GM10248 (cell line): ENCODE measurements at places on chromosomes 11 and 22.
A peak's percentile ranks its signal among the peaks of the same experiment; 100 is the strongest.

DNA sequence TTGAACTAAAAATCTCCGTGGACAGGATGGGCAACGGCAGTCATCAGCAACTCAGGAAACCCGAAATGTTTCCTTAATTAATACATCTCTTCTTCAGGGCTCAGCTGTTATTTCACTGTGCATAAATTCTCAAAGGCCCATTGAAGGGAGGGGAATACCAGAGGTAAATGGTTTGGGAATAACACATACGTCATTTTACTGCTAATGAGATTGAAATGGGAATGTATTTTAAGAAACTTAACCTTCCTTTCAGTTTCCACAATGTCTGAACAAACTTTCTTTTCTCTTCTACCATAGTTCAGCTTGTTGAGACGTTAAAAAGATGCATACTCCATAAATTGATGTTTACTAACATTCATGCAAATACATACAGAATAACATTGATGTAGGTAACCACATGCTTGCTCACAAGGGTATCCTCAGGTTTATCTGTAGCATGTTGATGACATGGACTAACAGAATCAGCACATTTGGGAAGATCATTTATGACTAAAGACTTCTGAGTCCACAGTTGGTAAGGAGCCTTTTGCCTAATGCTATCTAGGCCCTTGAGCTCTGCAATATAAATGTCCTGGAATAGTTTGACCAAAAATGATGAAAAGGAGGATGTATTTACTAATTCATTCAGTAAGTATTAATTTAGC lies 7.7 kb upstream of the PRRG4 start:
- no peak for DNase-seq

DNA sequence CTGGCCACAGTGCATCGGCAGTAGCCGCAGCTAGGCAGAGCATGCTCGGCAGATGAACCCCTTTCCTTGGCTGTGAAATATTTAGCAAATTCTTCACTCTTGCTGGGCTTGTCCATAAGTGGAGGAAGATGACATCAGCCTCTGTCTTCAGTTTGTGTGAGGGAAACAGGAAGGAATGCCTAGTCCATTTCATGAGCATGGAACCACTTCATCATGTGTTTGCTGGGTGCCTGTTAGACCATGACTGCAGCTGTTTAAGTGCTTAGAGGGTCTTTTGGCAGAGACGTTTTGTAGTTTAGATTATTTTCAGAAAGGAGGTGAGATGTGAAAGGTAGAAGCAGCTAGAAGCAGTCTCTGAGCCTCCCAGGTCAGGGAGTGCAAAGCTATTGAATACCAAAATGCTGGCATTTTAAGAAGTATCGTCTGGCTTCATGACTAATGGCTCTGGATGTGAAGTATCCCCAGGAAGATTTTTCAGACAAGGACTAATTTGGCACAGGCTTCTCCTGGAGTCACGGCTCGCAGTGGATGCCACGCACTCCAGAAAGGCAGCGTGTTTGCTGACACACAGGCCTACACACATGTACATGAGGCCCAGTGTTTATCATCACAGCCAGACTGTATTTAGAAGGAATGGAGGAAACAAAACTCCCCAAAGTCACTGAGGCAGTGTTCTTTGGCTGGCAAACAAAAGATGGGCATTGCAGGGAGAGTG lies 43.1 kb upstream of the GRAMD1B start:
- DNase-seq, result no peak

- DNase-seq, result no peak
These were observed 23.9 kb downstream of the LRFN4 start for GRCh38 chr11:66880496-66881450.

- no peak for DNase-seq
These were observed 193.0 kb downstream of the MAML2 start for GRCh38 chr11:96149743-96150555.

DNA sequence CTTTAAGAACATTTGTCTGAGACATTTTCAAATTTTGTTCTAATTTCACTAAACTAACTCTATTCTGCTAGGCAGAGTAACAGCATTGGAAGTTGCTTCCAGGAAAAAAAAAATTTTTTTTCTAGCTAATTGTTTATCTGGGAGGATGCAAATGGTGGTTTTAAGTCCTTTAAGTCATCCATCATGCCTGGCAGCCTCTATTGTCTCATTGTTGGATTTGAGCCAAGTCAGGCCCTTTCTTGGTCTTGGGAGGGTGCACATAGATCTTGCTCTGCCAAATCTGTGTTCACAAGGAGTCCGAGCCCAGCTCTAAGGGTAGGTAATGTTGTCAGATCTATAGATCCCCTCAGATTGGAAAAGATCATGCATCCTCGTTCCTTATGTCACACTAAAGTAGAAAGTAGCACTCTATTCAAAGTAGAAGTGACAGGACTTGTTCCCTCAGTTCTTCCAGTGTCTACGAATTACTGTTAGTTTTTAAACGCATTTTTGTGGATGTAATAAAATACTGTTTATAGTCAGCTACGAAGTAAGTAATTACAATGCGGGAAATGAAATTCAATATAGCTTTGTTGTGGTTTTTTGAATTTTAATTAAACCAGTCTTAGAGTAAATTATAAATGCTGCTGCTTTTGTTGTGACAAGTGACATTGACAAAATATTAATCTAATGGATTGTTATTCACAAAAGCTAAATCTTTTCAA lies 166.0 kb upstream of the RASSF10 start:
- no peak for DNase-seq

DNA sequence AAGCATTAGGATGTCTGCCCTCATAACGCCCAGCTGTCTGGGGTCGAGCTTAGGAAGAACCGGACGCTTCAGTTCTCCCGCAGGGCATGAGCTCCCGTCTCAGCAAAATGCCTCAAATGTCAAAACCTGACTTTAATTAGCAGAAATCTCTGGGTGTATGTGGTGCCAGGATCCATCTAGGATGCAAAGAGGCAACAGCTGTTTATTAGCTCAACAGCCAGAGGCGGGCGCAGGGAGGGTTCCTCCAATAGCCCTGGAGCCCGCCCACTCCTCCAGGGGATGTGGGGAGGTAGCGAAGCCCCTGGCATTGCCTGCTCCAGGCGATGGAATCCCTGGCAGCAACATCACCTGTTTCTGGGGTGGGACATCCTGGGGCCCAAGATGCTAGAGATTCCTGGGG lies 39.4 kb upstream of the RTL6 start:
- DNase-seq, result no peak

GRCh38 chr11:117851852-117852251 lies 24.6 kb downstream of the FXYD6 start:
- no peak for DNase-seq

DNA sequence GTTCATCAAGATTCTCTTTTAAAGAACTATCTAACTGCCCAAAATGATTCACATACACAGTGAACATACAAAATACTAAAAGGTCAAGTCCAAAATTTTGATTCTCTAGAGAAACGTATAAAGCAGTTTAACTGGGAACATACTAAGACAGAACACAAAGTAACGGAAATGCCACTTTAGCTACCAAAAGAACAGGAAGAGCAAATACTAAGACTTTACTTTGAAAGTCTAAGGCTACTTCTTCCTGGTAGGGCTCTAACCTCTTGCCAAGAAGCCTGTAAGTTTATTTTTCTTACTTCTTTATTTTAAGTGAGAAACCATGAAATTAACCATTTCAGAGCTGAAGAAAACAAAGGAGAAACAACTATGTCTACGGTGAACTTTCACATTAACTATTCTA lies 6.2 kb downstream of the PICALM start:
- no peak for DNase-seq

- no peak for DNase-seq
These were observed 132.2 kb upstream of the NECTIN1 start for GRCh38 chr11:119861160-119861559.

GRCh38 chr11:3109921-3110706 lies 52.9 kb upstream of the CARS1 start:
- peak; percentile 75 for DNase-seq

- DNase-seq, result no peak
These were observed 658.2 kb downstream of the NTM start for GRCh38 chr11:132028380-132029240.

DNA sequence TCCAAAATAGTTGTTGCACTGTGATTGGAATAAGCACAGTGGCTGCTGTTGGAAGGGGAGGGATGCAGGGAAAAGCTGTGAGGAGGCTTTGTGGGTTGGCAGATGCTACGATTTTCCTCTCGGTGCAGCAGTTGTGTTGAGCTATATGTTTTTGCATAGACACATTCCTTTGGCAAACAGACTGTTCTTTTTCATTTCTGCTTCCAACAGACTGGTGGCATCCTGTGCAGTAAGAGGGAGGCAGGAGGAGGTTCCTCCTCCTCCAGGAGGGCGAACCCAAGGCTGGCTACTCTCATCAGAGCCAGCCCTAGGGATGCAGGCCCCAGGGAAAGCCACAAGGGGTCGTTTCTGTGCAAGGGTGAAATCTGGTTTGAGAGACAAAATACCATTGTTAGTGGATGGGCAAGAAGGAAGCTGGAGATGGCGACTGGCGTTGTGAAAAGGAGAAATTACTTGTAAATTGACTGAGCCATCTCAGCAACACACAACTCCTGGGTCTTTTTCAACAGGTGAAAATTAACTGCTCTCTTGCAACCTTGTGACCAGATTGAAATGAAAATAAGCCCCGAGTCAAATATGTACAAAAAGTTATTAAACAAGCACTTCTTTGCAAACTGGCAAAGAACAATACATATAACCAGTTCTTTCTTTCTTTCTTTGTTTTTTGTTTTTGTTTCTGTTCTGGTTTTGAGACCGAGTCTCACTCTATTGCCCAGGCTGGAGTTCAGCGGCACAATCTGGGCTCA lies 26.5 kb upstream of the UBASH3B start:
- DNase-seq, result peak; percentile 65

DNA sequence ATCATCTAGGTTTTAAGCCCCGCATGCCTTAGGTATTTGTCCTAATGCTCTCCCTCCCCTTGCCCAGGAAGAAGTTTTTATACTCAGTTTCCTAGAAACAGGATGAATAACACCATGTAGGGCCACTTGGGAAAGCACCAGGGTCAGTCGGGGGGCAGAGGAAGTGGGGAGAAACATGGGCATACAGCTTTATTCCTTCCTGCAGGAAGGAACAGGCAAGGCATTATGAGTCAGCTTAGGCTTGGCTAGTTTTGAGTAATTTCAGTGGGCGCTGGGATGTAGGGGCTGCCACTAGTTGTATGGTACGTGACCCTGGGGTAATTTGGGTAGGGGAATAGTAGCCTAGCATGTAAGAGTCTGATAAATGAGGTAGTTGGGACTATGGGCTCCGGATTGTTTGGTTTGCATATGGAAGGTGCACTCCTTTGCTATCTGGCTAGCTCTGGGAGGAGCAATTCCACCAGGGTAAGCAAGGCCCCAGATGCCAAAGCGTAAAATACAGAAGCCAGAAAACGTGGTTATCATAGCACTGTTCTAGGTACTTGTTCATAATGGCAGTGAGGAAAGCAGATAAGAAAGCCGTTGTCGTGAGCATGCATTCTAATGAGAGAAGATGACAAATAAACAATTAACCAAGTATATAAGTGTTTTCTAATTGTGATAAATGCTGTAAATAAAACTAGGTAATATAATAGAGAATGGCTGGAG lies 24.8 kb downstream of the ACER3 start:
- no peak for DNase-seq

GRCh38 chr22:30664798-30665197 lies 2.9 kb downstream of the DUSP18 start:
- DNase-seq, result no peak

GRCh38 chr11:27882066-27882697 lies 181.9 kb upstream of the BDNF start:
- no peak for DNase-seq

DNA sequence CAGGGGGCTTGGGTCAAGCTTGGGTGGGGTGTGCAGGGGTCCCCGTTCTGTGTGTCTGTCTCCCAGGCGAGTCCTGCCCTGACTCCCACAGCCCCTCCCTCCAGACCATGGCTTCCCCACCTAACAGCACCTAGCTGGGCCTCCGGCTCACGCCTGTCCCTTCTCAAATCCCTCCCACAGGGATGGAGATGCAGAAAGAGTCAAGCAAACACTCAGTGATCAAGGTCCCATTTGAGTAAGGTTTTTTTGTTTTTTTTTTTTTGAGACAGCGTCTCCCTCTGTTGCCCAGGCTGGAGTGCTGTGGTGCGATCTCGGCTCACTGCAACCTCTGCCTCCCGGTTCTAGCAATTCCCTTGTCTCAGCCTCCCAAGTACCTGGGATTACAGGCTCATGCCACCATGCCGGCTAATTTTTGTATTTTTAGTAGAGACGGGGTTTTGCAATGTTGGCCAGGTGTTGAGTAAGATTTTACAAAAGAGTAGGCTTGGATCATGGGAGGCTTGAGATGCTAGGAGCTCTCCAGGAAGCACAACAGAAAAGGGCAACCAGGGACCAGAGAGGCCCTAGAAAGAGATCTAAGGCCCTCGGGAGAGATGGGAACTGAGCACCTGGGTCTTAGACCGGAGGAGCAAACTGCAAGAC lies 5.7 kb downstream of the APOBEC3D start:
- no peak for DNase-seq

- no peak for DNase-seq
These were observed 3.3 kb upstream of the GCAT start for GRCh38 chr22:37804352-37804880.

- DNase-seq, result no peak
These were observed 667 bp downstream of the ACCS start for GRCh38 chr11:44066732-44067141.

- no peak for DNase-seq
These were observed 758 bp downstream of the PDXP start for GRCh38 chr22:37659066-37659896.

DNA sequence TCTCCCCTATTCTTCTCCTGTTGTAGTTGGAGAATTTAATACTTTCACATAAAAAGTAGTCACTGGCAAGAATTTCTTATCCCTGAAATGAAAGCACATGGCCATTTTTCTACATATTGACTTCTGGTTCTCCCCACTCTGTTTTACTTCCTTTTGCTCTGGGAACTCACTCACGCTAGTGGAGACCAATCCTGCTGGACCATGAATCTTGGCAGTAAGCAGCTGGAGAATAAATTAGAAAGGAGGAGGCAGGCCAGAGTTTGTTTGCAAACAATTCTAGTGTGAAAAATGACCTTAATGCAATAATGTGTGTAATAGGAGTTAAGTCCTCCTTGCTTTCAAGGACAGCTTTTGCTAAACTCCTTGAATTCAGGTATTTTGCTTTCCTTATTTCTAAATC lies 412.3 kb upstream of the CHORDC1 start:
- DNase-seq, result no peak

DNA sequence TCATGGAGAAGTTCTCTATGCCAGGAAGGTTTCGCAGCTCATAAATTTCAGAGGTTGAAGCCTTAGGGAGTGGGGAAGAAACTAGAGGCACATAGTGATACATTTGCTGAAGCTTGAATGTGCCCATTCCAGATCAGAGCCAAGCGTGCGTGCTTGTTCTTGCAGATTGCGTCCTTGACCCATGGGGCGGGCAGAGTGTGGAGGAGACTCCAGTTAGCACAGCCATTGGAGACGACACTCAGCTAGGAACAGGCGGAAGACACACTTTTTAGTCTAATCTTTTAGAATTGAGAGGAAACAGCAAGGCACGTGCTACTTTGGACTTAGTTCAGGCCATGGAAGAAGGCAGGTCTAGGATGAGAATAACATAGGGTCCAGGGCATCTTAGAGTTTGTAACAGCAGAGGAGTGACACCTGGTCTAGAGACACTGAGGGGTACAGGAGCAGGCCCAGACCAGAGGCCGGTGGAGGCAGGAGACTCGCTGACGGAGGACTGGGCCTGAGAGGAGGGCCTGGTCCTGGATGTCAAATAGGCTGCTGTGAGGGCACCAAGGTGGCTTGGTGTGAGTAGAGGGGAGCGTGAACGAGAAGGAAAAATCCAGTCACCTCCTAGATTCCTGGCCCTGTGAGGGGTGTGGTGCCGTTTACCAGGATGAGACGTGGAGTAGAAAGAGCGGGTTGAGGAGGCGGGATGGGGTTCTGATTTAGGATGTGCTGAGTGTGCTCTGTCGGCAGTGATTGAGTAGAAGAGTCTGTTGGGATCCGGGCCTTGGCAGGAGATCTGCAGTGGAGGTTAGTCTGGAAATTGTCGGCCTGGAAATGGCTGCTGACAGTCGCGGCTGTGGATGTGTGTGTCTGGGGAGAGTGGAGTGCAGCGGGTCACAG lies 154.7 kb downstream of the TBC1D22A start:
- DNase-seq, result no peak
